ENCODE measurements at places on chromosomes 11 and 22.

GRCh38 chr11:67415501-67416304, at the start of gene CARNS1:
Gene CARNS1 (plus strand): TSS chr11:67415678. CDS start chr11:67416200, 522 bp downstream.
- no peak for DNase-seq

- DNase-seq = no peak
Observed at GRCh38 chr11:81886406-81887075, 847.1 kb downstream of the FAM181B start.

- DNase-seq = no peak
Observed at GRCh38 chr22:47847131-47847890, 1084.9 kb downstream of the TBC1D22A start.

- DNase-seq = no peak
Observed at GRCh38 chr11:63709336-63709884, 28.1 kb downstream of the RTN3 start.

DNA sequence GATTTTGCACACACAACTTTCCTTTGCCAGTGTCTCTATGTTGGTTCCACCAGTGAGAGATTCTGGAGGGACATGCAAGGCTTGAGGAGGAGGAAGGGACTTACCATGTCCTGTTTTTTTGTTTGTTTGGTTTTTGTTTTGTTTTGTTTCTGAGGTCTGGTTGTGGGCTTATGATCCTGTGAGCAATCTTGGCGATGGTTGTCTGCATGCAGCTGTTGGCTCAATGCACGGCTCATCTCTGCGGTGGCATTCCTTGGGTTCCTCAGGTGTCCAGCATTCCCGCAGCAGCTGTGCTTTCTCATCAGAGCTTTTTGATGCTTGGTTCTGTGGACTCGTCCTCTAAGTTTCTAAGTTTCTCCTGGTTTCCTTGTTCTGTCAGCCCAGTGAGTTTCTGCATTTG, 4.8 kb upstream of the NNMT start:
- no peak for DNase-seq

DNA sequence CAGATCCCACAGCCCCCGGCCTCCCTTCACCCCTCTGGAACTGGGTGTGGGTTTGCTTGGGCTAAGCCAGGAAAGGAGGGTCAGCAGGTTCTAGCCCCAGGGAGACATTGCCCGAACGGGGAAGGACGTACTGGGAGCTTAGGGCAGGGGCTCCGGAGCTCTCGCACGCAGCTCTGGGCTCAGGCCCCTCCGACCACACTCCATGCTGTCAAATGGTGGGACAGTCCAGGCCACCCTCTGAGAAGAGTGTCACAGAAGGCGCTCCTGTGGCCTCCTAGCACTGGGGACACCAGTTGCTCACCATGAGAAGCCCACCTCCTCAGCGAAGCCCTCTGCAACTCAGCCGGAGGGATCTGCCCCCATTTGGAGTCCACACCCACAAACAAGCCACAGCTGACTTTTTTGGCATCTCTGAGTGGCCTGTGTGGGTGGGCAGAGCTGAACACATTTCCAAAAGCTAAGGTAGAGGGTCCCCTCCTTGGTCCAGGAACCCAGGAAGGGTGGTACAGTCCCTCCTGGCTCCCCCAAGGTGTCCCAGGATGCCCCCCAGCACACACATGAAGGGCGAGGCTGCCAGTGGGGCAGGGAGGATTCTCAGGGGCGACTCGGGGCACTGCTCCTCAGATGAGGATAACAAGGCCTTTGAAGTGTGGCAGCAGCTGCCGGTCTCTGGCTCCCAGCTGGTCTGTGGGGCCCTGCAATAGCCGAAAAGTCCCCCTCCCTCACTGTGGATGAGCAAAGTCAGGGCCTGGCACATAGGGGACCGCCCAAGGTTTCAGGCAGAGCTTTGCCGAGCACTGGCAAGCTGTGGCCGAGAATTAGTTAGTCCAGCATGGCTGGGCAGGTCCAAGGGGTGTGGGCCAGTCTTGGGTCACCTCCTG, 13.0 kb upstream of the TEF start:
- no peak for DNase-seq

DNA sequence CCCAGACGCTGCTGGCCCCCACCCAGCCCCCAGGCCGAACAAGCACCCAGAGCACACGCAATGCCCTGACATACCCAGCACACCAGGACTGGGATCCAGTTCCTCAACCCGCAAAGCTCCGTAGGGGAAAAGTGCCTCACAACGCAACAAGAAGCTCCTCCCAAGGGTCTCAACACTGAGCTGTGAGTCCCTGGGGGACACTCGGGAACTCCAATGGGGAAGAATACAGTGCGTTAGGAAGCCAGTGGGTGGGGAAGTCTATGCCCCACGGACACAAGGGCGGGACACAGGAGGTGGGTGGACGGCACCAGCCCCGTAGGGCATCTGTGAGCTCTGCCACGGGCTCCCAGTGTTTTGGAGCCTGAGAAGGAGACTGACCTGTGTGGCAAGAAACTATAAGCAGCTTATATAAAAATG, 1.6 kb downstream of the DEAF1 start:
- no peak for DNase-seq

DNA sequence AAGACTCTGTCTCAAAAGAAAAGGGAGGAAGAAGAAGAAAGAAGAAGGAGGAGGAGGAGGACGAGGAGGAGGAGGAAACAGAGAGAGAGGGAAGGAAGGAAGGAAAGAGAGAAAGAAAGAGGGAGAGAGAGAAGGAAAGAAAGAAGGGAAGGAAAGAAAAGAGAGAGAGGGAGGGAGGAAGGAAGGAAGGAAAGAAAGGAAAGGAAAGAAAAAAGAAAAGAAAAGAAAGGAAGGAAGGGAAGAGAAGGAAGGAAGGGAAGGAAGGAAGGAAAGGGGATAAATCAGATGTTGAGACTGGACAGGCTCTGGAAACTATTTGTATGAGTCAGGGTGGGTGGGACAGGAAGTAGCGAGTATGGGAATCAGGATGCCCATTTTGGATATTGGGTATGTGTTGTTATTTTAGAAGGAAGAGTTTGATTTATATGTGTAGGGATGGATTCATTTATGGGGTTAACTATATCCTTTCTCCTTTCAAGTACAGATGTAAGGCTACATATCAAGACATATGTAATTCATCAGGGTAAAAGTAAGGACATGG, 6.0 kb upstream of the RPL3 start:
- no peak for DNase-seq

GRCh38 chr22:19879246-19879570, 24.5 kb upstream of the GNB1L start:
- no peak for DNase-seq

DNA sequence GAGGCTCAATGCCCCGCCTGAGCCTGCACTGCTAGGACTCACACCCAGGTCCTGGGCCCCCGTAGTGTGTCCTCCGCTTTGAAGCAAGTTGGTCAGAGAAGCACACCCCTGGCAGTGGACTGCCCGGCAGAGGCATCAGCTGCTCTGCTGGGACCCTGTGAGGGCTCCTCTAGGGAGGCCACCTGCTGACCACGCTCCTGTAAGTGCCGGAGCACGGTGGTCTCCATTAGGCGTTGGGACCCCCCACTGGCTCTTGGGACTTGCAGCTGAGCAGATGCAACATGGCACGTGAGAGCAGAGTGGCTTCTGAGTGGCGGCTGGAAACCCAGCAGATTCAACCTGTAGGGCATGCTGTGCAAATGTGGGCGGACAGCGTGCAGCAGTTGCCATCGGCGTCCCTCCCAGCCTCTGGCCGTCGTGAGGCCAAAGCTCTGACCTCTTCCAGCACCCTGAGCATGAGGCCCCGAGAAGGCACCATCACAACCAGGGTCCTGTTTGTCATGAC, 16.9 kb downstream of the MRGPRG start:
- DNase-seq = no peak

DNA sequence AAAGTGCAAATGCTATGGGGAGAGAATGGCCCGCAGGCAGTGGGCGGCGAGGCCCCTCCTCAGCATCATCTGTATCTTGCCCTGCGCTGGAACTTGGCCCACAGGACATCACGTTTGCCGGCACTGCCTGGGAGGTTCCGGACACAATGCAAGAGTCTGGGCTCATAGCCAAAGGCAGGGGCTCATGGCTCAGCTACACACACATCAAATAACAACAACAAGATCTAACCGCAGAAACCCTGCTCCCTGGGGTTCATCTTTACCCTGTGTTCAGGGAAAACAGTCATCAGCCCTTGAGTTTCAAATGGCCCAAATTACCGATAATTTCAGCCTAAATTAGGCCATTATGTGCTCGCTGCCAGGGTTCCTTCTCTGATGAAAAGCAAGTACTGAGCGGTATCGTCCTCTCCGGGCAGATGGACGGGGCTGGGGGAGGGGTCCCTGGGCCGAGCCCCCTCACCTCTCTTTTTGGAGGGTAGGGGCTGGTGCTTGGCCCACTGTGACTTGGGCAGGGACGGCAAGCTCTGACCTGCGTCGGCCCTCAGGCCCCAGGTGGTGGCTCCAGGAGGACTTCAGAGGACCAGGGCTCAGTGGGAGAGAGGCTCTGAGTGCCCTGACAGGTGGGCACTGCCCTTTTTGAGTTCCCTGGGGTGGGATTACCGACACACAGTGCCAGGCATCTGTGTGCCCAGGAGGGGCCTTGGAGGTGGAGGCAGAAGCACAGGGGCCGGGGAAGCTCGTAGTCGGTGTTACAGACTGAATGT, 25.0 kb upstream of the GAL start:
- no peak for DNase-seq

DNA sequence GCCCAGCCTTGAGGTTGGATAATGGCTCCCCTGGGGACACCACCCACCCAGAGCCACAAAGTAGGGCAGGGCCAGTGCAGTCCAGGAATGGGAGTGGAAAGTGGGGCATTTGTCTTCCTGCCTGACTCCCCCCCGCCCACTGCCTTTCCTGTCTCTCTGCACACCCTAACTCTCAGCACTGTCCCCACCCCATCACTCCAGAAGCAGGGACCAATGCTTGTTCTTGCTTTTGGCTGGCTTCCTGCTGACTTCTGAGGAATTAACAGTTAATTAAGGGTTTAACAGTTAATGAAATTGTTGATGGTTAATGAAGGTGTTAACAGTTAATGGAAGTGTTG, 4.7 kb downstream of the PITPNM1 start:
- no peak for DNase-seq

GRCh38 chr11:75812542-75813040, 2.4 kb upstream of the UVRAG start:
- no peak for DNase-seq

- DNase-seq = no peak
Observed at GRCh38 chr11:38582756-38583155, 1984.7 kb upstream of the RAG2 start.

- no peak for DNase-seq
Observed at GRCh38 chr11:114047327-114047726, 12.2 kb upstream of the ZBTB16 start.

- no peak for DNase-seq
Observed at GRCh38 chr11:34546511-34547209, 33.1 kb upstream of the ELF5 start.

GRCh38 chr22:47259990-47260389, 497.5 kb downstream of the TBC1D22A start:
- DNase-seq = no peak

GRCh38 chr22:24873226-24873625, 67.2 kb downstream of the SGSM1 start:
- no peak for DNase-seq

GRCh38 chr22:46055181-46055875, 78.4 kb upstream of the WNT7B start:
- DNase-seq = no peak

GRCh38 chr11:106482917-106483785, 405.7 kb downstream of the AASDHPPT start:
- DNase-seq = no peak

GRCh38 chr11:36574486-36574885, 6.7 kb downstream of the RAG1 start:
- no peak for DNase-seq

DNA sequence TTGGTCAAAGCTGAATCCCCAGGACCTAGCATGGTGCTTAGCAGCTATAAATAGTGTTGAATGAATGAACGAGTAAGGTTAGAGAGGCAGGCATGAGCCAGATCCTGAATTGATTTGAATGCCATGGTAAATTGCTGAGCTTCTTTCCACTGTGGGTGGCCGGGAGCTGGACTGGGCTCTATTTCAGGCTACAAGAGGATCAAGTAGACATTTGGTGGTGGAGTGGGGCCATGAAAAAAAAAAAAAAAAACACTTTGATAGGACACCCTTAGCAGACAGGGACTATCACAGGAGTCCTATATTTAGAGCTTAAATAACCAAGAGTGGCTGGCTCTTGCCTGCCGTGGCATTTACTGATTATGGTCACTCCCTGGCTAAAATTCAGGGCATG, 77.6 kb downstream of the MIAT start:
- no peak for DNase-seq

DNA sequence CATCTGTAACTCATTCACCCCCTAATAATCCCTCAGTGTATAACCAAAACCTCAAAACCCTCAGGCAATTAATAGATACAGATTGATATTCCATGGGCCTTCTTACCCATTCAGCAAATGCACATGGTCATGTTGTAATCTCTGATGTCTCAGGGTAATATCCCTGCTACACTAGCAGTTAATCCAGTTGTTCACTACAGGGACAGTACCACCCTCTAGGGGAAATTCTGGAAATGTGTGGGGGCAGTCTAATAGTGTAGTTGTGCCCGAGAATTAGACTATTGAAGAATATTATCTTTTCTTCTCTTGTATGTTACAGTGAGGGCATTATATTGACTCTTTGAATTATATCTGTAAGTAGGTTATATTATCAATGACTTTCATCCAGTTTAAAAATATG, 175.4 kb downstream of the CWF19L2 start:
- no peak for DNase-seq

DNA sequence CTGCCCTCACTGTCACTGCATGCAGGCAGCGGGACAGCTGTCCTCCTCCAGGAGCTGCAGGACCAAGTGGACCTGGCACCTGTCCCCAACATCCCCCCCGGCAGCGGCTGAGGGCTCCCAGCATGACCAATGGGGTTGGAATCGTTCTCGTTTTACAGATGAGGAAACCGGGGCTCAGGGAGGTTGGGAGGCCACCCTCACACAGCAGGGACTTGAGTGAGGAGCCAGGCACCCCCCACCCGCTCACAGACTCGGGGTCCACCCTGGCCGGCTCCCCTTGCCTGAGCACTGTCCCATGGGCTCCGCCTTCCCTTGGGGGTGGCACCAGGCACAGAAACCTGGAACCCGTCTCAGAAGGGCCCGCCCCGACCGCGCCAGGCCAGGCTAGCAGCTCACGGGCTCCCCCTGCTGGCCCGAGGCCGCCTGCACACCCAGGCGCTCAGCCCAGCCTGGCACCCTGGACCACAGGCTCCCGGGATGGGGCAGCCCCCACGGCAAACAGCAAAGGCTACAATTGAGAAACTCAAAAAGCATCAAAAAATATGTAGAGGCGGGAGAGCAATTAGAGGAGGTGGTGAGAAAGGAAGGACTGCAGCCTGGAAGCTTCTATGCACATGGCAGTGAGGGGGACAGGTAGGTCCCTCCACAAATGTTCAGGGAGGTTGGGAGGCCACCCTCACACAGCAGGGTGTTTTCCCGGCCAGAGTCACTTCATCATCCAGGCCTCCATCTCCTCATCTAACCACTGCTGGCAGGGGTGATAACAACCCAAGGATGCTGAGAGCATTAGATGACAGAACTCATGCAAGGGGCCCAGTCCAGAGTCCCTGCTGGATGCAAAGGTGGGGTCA, 12.8 kb downstream of the MACROD1 start:
- peak; percentile 97 for DNase-seq

GRCh38 chr11:120612513-120613263, 101.1 kb downstream of the GRIK4 start:
- DNase-seq = peak; percentile 80

GRCh38 chr11:117523680-117524079, 196.0 kb downstream of the CEP164 start:
- no peak for DNase-seq
